ENCODE measurements at places on chromosomes 4 and X.

GRCh38 chr4:123304151-123304964 is 92.2 kb upstream of the SPRY1 start:
- DNase-seq = no peak

GRCh38 chr4:186644311-186644638 is 79.4 kb downstream of the FAT1 start:
- no peak for DNase-seq

DNA sequence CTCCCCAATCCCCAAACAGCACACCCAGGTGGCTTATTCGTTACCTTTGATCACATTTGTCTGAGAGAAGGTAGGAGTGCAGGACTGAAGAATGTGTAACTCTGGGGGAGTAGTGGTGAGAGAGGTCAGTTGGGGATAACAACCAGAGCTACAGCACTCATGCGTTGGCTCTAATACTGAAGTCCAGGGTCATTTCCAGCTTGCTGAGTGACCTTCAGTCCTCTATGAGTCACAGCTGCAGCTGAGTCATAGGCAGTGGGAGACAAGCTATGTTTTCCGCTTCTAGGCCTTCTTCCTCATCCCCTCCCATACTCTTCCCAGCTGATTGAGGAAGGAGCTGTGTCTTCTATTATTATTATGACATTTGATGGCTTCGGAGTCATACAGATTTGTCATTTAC is 31.6 kb upstream of the CT47C1 start:
- DNase-seq = peak; percentile 54

- DNase-seq = no peak
Observed at GRCh38 chr4:173171987-173172386, 3.4 kb downstream of the GALNT7 start.

GRCh38 chrX:7262551-7262950 is 114.6 kb upstream of the PUDP start:
- no peak for DNase-seq

DNA sequence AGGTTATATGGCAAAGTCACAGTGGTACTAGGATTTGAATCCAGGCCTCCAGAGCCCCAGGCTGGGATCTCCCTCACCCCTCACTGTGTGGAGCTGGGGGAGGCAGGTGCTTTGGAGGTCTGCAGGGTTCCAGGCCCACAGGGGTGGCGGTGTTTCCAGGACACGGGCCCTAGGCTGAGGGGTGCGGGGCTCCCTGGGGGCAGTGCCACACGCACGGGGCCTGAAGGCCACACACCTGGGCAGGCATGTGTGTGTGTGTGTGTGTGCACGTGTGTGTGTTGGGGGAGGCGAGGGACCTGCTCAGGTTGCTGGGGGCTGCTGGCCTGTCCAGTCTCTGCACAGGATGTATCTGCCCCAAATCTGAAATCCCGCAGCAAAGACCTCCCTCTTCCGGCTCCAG is 18.8 kb downstream of the SH3TC1 start:
- no peak for DNase-seq

DNA sequence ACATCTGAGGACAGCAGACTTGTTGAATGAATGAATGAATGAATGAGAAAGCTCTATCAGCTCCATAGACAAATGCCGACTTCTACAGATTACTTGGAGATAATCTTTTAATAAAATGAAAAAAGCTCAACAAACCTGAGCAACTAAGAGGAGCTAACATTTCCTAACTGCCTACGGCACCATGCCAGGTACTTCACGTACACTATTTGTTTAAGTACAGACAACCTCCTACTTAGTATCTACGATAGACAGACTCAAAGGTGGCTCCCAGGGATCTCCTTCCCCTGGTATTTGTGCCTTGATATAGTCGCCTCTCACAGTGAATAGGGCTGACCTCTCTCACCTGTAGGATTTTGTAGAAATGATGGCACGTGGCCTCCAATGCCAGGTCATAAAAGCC is 412.2 kb upstream of the FAT1 start:
- DNase-seq = peak; percentile 36

DNA sequence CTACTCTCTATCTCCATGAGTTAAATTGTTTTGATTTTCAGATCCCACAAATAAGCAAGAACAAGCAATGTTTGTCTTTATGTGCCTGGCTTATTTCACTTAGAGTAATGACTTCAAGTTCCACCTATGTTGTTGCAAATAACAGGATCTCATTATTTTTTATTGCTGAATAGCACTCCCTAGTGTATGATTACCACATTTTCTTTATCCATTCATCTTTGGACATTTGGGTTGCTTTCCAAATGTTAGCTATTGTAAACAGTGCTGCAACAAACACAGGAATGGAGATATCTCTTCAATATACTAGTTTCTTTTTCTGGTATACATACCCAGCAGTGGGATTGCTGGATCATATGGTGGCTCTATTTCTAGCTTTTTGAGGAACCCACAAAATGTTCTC is 136.0 kb downstream of the SLITRK2 start:
- DNase-seq = no peak

DNA sequence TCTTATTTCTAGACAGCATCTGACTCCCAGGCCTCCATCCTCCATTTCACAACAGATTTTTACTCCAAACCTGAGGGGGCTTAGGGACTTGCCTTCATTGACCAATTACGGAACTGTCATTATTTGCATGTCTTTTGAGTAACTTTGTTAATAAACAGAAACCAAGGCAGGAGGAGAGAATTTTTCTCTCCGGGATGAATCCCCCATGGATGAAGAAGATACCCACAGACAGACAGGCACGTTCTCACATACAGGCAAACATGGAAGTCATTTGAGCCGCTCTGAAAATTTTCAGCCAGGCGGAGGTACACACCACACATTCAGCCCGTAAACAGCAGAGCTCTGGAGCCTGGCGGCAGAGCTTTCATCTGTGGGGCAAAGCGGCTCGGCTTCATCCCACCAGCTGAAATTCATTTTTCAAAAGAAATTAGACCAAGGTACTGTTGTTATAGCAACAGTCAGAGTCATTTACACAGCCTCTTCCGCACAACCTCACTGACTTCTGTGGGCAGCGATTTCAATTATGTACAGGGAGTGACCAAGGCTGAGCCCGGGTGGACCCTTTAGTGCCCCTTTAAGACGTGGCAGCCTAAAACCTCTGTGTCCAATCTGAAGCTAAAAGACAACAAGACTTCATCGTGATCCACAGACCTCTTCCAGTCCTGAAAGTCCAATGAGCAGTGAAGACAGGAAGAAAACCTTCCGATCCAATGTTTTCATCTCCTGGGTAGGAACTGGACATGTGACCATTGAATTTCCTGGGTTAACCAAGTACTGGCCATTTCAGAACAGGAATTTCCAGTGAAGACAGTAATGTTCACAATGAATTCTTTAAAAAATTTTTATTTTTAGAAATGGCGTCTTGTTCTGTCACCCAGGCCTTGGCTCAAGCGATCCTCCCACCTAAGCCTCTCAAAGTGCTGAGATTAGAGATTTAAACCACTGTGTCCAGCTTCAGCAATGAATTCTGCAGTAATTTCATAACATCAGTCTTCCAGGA is 237.0 kb downstream of the MGST2 start:
- DNase-seq = peak; percentile 3

DNA sequence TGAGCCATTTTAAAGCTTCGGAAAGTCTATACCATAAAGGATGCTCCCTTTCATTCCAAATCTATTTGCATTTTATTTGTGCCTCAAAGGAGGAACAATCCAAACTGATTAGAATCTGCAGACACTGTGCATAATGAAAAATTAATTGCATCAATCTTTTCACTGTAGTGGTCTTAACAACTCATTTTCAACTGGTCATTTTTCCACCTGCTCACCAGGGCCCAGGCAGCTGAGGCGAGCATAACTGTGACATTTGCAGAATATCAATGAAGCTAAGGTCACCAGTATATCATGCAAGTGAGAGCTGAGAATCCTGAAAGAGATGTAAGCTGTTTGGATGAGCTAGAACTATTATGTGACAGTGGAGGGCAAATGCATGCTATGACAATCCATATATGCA is 387.3 kb upstream of the TECRL start:
- no peak for DNase-seq

DNA sequence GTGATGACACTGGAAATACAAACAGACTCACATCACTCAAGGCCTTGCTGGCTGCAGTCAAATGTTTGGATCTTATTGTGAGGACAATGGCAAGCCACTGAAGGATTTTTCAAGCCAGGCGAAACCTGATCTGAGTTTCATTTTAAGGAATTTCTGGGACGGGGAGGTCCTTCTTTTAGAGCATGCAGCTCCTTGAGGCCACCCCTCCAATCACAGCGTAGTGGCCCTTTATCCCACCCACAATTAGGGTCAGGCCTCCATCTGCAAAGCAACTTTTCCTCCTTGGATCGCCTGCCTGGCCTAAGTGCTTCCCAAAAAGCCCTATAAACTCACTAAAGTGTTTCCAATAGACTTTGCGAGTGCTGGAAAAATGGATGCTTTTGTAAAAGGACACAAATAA is 115.5 kb downstream of the EFHC2 start:
- DNase-seq = no peak

GRCh38 chrX:20320461-20321159 is 53.9 kb upstream of the RPS6KA3 start:
- DNase-seq = no peak
